GM06990 (cell line): ENCODE measurements at places on chromosomes 1 and 21.

- no peak for DNase-seq
Observed at GRCh38 chr1:225772323-225772768, 5.3 kb upstream of the SRP9 start.

- DNase-seq: no peak
Observed at GRCh38 chr1:188089461-188089860, 1260.7 kb downstream of the PLA2G4A start.

DNA sequence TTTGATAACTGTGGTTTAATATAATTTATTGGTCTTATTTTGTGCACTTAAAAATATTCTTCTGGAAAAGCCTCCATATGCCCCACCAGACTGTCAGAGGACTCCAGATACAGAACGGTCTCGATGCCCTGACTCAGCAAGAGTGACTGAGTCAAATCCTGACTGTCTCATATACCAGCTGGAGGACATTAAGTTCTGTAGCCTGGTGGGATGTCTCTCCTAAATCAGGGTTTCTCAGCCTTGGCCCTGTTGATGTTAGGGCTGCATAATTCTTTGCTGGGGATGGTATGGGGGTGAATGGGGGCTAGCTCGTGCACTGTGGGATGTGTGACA lies 67.7 kb upstream of the TLR5 start:
- DNase-seq: no peak

DNA sequence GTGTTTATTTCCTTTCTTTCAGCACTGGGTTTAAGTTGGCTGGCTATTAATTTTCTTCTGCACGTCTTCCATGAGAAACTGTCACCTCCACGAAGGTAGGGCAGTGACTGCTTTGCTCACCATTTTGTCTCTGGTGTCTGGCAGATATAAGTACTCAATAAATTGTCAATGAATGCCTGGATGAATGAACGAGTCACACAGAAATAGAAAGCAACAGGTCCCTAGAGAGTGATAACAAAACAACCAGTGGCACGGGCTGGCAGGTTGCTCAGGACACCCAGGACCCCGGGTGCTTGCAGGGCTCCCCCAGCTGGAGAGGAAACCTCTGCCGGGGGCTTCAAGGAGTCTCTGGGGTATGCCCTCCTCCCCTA lies 3.2 kb upstream of the MYOC start:
- DNase-seq: no peak

DNA sequence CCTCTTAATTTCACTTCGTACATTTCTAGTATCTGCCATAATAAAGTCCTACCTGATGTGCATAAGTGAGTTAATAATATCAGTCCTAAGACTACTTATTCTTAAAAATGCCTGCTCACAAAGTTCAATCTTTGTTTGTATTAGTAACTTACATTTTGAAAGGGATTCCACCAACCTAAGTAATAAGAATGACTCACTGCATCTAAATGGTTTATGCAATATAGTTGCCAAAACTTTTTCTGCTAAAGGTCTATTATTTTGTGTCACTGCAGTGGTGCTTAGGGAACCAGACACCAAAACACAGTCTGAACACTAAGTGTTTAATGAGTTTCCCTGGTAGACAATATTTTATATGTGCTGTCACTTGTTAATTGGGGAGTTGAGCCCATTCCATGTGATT lies 1.8 kb downstream of the ZNF669 start:
- DNase-seq: no peak
